Body of pancreas (tissue), 4 donors: ENCODE measurements at places on chromosomes 11 and 22. TPM values are rescaled to one million over a fixed set of nuclear protein-coding genes. Genes with fewer than 3 reads are reported as not detected.

DNA sequence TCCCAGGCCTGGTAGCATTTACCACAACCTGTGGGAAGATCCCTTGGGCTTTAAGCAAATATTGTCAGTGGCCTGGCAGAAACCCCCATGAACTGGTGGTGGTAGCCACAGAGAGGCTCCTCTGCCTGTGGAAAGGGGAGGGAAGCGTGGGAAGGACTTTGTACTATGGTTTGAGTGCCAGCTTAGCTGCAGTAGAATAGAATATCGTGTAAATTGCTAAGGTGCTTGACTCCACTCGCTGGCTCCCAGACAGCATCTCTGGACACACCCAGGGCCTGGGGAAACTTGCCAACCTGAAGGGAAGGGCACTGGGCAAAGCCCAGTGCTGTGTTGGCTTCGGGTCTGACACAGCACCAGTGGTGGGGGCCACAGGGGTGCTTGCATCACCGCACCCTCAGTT is 52.6 kb downstream of the XRRA1 start:
- H3K27me3 ChIP-seq: no peaks in the 10 kb centered on the region
- no peak for DNase-seq
- H3K36me3 ChIP-seq: no peaks in the 10 kb centered on the region
- H3K27ac ChIP-seq: no peak overlapping the region
- H3K4me3 ChIP-seq: no peak overlapping the region

DNA sequence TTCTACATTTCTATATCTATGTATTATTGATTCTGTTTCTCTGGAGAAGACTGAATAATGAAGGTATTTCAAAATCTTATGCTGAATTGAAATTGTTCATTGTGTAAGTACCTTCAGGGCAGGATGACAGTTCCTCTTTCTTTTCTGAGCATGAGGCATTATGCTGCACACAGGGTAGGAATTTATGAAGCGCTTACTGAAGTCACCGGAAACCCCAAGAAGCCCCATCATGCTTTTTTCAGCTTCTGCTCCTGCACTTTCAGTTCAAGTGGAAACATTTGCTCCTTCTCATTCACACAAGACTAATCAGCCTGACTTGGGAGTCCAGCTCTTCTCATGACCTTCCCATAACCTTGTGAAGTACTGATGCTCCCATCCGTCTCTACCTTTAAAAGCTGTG is 314.7 kb upstream of the SORL1-AS1 start:
- DNase-seq: no peak
- no peaks in the 10 kb centered on the region for H3K27me3 ChIP-seq
- H3K4me1 ChIP-seq: no peaks in the 10 kb centered on the region
- H3K27ac ChIP-seq: no peak overlapping the region

The MRGPRF gene
- total RNA-seq: 4.7 TPM

GRCh38 chr11:107017433-107018218 is 650 bp downstream of the GUCY1A2 start:
- peak overlapping the region; percentile 67 for H3K27ac ChIP-seq
- no peaks in the 10 kb centered on the region for H3K36me3 ChIP-seq
- peaks cover 21% of the 10 kb centered on the region for H3K4me1 ChIP-seq
- no peaks in the 10 kb centered on the region for H3K27me3 ChIP-seq
- DNase-seq: peak; percentile 46

The CEP57 gene
- total RNA-seq: 72.8 TPM

The CD59 gene
- 68.2 TPM for total RNA-seq

DNA sequence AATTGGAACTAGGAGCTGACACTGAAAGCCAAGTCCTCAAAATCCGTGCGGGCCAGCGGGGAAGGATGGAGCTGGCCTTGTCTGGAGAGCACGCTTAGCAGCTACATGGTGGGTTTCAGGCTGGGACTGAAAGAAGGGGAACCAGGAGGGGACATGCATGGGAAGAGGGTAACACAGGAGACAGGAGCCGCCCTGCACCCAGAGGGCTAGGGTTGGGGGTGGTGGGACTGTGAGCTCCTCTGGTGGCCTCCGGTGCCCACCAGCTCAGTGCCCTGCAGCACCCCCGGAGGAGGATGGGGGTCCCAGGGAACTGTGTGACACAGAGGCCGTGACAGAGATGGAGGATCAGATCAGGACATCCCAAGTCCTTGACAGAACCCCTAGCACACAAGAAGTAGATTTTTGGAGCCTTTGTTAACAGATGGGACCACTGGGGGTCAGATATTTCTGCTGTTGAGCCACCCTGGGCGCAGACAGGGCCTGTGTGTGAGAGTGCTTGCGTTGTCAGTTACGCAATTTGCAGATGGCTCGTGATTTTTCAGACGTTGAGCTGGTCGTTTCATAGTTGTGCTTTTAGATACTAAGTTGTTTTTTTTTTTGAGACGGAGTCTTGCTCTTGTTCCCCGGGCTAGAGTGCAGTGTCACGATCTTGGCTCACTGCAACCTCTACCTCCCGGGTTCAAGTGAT is 21.3 kb upstream of the GRAMD4 start:
- no peaks in the 10 kb centered on the region for H3K27me3 ChIP-seq
- no peak overlapping the region for H3K4me3 ChIP-seq
- no peaks in the 10 kb centered on the region for H3K36me3 ChIP-seq
- H3K27ac ChIP-seq: no peak overlapping the region
- no peak for DNase-seq
- H3K4me1 ChIP-seq: peaks cover 33% of the 10 kb centered on the region

The CNTN5 gene
- total RNA-seq: 0.78 TPM

GRCh38 chr22:17726928-17727897 is 47.1 kb downstream of the BID start:
- H3K4me1 ChIP-seq: peaks cover 4% of the 10 kb centered on the region

The SMTNL1 gene
- not detected for total RNA-seq

The OR8A1 gene
- total RNA-seq: not detected
